Mucosa of descending colon (tissue), 3 donors: ENCODE measurements at places on chromosomes 4 and X.

DNA sequence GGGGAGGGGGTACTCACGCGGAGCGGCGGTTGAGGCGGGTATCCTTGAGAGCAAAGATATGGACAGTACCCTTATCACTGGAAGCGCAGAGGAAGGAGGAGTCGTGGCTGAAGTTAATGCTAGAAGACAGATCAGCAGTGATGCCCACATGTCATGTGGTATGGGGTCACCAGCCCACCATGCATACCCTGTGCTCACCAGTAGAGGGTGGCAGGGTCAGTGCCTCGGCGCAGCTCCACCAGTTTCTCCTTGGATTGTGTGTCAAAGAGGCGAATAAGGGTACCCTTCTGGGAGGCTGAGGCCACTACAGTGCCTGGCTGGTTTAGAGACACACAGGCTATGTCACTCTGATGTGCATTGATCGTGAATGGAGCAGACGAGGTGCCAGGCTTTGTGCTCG, 1.5 kb upstream of the PRAF2 start:
- no peak for DNase-seq

DNA sequence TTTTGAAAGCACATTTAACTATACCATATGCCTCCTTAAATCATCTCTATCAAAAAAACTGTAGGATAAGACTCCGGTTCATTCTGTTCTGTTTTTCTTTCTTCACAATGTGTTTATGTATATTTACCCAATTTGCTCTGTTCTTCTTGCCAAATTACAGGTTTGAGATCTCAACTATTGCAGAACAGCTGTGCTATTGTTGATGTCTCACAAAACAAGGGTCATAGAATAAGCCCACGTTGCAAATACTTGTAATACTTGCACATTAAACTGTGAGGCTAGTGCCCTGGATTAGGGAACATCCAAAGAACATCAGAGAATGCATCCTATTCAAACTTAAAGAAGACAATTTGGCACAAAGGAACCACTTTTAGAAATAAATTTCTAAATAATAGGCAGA, 45.4 kb downstream of the ANTXR2 start:
- DNase-seq = no peak

DNA sequence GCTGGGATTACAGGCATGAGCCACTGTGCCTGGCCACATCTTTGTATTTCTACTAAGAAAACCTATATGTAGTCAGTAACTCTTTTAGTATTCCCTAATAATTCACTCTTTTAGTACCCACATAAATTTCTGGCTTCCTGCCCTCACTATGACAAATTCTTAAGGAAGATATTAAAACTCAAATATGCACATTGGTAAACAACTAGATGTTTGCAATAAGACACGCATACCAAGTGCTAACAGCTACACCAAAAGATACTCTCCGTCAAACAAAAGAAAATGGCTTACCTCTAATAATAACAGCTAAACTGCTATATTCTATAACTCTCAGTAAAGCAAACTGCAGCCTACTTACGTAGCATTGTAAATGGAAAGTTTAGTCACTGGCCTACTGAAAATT, 6.3 kb downstream of the UBA6 start:
- no peak for DNase-seq

- DNase-seq = no peak
Measured at GRCh38 chr4:147831551-147832171, 99.8 kb downstream of the ARHGAP10 start.

GRCh38 chr4:185357211-185357610, 38.5 kb downstream of the LRP2BP start:
- no peak for DNase-seq

- no peak for DNase-seq
Measured at GRCh38 chr4:9899306-9900055, 118.0 kb downstream of the DRD5 start.

- no peak for DNase-seq
Measured at GRCh38 chr4:130110189-130110588, 1014.2 kb downstream of the C4orf33 start.

DNA sequence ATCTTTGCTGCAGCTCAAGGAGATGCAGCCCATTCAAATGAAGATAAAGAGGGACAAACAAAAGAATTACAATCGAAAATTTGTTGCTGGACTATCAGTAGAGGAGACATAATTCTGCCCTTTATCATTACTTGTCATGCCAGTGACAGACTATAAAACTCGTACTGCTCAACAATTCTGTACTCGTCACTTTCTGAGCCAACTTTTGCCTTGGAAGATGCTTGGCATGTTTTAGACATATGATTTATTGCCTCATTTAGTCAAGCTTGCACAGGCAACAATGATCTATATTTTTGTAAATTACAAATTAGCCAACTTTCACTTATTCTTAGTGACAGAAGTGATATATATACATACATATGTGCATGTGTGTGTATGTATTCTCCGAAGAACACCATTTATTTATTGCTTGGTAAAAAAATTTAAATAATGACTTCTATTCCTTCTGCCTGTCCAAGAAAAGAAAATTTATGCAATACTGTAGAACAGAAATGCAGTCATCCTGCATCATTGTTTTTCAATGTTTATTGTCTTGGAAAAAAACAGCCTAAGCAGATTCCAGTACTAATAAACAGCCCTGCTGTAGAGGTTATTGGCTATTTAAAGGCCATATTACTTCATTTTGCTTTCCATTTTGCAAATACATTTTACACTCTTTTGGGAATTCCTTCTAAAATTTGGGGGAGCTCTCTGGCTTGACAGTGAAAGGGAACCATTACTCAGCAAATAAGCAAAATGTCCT, 374.9 kb upstream of the GALNT7 start:
- DNase-seq = no peak
